Activated T-cell treated with anti-CD3 and anti-CD28 coated beads, Interleukin-2, amount 50 U/mL, for 48 hours (primary cell): ENCODE measurements at places on chromosomes 16 and 17.

DNA sequence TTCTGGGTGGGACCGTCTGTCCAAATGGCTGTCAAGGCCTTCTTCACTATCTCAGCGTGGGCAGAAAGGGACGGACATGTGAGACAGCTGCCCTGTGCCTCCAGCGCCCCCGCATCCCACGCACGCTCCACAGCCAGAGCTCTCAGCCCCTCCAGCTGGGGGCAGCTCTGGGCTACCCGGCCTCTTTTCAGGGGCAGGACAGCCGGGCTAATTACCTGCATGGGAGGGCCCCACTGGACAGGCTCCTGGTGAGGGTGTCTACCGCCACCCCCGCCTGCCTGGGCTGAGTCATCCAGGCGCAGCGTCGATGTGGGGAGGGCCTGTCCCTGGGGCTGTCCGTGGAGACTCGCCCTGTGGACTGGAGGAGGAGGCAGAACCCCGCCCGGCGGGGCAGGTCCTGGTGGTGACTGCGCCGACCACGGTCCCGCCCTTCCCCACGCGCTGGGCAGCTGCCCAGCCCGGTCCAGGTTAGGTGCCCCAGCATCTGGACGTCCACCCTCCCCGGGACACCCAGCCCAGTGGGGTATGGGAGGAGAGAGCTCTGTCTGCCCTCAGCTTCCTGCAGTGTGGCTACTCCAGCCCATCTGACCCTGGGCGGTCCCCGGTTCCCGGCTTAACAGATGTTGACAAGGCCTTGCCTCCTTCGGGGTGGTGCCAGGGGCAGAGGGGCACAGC, 5.9 kb upstream of the METRNL start:
- no peak for DNase-seq

DNA sequence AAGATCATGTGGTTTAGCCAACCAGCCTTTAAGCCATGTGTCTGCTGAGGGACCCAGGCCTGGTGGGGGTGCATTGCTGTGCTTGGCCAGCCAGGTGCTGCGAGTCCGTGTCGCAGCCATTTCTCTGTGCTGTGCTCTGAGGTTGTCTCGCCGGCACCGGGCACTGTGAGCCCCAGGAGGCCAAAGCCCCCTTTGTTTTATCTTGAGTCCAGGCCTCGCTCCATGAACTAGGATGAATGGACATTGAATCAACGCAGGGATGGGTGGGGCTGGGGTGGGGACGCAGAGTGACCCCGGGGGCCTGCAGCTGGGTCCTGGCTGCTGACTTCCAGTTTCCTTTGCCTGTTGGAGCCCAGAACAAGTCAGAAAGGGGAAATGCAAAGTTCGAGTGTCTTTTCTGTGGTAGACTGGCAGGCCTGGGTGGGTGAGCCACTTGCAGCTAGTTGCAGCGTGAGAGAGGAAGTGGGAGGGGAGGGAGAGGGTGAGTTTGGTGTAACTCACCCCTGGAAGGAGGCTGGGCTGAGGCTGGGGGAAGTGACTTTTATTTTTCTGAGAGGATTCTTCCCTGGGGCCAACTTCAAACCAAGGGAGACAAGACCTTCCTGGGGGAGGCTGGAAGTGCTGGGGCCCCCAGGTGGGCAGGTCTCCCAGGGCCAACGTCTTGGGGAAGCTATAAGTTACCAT, 324.7 kb downstream of the SEC14L1 start:
- DNase-seq = peak; percentile 84

GRCh38 chr17:11618861-11619566, 20.7 kb downstream of the DNAH9 start:
- no peak for DNase-seq

DNA sequence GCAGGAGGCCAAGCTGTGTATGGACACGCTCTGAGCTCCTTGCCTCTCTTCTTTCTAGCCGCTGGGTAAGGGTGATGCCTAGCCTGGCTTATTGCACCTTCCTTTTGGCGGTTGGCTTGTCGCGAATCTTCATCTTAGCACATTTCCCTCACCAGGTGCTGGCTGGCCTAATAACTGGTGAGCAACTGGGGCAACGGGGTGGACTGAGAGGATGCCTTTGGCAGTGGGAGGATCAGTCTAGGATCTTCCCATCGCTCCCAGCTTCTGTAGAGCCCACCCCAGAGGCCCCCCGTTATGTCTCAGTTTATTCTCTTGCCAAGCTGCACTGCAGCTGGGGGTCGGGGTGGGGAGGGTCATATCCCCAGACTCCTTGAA, 4.4 kb downstream of the G6PC3 start:
- DNase-seq = no peak

DNA sequence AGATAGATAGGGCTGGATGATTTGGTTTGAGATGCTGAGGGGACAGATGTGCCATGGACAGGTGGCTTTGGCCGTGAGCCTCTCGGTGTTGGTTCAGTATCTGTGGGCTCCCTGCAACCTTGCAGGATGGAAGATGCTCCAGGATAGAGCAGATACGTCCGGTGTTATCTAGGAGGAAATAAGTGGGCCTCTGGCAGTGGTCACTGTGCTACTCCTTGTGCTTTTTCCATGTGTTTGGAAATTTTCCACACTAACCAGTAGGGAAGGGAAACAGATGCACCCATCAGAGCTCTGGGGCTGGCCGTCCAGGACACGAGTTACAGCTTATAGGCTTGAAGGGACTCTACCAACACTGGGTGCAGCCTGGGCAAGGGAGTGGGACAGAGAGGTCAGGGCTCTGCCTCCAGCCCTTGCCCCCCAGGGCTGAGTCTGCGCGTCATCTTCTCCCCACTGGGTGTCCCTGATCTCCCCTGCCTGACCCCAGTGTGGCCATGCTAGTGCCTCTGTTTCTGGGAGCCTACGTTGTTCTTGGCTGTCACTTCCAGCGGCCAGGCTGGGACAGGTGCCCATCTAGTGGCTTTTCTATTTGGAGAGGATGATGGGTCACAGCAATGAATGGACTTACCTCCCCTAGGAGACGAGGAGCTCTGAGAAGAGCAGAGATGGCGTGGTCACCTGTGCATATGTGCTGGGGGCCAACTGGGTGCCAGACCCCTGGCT, 166.9 kb downstream of the SEC14L1 start:
- no peak for DNase-seq

DNA sequence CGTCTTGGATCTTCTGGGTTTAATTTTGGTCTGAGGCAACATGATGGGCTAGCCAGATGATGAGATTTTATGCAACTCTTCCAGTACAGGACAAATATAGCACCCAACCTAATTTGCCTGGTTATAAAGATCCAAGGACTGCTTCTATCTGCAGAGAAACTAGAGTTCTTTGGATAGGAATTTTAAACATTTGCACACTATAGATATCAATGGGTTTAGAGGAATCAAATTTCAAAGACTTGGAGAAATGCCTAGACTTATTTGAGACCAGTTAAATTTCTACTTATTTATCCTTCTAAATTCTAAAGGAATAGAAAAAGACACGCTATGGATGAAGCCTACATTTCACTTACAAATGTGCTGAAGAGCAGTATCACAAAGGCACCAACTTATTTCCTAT, 12.6 kb downstream of the PMFBP1 start:
- DNase-seq = no peak

- peak; percentile 83 for DNase-seq
These were observed 113.5 kb upstream of the RPL38 start for GRCh38 chr17:74089869-74090464.

DNA sequence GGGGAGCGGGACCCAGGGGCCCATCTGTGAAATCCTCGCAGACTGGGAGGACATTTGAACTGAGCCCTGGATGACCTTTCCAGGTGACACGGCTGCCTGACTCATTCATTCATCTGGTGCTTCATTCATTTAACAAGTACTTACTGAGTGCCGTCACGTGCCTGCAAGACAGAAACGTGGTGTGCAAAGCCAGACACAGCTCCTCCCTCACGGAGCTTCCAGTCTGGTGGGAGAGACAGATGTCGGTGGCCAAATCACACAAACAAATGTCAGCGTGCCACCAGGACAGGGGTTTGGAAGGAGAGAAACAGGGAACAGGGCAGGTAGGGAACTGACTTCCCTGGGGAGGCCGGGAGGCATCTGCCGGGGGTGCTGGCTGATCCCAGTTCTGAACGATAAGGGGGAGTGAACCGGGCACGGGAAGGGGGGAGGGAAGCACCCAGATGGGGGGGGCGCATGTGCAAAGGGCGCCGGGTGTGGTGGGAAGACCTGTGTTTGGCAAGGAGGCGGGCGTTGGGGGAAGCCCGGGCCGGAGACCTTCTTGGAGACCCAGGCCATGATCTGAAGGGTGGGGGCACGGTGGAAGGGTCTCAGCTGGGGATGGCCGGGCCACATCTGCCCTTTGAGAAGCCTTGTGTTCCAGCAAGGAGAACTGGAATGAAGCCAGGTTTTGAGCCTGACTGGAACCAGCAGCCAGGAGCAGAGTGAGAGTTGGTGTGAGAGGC, 93.6 kb upstream of the CIBAR2 start:
- no peak for DNase-seq

DNA sequence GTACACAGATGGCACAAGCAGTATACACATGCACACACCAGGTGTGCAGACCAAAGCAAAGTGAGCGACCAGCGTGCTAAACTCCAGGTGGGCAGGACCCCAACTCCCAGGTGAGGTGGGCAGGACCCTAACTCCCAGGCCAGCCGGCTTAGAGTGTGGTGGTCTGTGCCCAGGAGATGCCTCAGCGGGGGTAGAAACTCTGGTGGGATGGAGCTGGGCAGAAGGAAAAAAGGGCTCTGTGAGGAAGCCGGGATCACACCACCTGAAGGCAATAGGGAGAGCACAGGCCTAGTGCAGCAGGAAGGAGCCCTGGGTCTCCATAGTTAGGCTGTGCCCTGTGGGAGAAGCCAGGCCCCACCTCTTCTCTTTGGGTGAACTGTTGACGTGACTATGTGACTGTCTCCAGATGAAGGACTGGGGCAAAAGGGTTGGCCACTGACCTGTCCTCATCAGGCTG, 1.6 kb upstream of the FOXJ1 start:
- no peak for DNase-seq

DNA sequence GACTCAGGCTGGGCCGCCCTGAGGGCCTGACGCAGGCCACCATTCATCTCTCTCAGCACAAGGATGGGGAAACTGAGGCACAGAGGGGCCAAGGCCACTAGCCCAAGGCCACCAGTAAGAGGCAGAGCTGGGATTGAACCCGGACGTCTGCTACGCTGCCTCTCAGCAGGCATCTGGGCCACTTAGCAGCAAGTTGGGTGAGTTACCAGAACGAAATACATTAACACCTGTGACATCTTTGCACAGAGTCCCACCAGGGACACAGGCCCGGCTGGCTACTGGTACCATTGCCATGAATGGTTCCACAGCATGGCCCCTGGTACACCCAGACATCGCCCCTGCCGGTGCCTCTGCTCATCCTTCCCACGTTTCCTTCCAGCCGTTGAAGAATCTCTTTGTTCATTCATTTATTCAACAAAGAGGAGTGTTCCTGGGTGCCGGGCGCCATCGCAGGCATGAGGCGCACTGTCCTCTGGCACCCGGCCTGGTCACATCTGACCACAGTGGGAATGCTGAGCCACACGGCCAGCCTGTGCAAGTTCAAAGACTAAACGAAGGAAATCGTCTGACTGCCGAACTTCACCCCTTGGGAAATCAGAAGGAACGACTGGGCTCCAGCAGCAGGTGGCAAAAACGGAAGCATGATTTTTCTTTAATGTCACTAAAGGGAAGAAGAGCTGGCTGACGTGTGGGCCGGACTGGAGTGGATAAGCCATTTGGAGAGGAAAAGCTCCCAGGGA, 7.4 kb upstream of the ZNF469 start:
- DNase-seq = no peak

DNA sequence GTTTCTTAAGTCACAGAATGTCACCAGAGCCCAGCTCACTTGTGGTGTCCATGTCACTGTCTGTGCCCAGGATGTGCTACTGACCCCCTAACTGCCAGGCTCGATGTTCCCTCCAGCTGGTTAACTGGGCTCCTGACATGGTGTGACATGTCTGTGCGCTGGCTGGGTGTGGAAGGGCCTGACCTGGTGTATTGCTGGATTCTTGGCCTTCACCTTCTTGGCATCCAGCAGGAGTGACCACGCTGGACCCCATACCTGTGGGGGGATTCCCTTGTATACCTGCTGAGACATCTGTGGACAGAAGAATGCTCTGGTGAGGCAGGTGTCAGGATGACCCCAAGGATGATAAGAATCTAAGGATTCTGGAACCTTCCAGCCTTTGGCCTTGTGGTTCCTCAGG, 1690.1 kb downstream of the TP53TG3F start:
- DNase-seq = no peak

DNA sequence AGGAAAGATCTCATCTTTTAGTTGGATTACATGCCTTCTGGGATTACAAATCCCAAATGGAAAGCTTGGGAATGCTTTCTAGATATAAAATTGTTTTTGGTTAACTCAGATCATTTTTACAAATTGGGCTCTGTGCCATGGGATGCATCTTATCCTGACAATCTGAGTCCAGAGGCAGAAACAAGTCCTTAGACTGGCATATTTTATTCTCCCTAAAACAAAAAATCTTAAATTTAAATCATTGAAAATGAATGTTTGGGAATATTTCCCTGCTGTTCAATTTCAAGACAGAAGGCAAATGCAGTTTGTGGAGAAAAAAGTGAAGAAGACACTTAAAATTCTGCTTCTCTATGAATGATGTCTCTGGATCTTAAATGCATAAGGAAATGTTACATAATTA, 456.6 kb upstream of the GOT2 start:
- no peak for DNase-seq

DNA sequence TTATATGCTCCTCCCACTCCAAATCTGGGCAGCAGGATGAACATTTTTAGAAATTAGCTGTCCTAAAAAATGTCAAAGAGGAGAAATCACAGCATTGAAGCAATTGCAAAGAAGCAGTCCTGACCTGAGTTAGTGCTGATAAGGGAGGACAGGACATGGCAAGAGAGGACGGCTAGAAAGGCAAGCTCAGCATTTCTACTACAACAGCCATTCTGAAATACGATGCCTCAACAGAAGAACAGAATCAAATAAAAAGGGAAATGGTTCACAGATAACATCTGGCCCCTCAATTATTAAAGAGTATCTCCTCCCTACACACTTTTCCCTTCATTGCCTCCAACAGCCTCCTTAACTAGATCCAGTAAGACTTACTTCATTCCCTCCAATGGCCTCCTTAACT, 18.3 kb downstream of the VPS53 start:
- DNase-seq = no peak

- DNase-seq = no peak
These were observed 251.2 kb upstream of the CDH11 start for GRCh38 chr16:65373097-65373496.

GRCh38 chr17:58534331-58534730, 19.9 kb upstream of the MTMR4 start:
- no peak for DNase-seq
